Hepatocyte (in vitro differentiated cells): ENCODE measurements at places on chromosomes 6 and 20.

GRCh38 chr20:53306192-53306805 lies 287.3 kb downstream of the ZNF217 start:
- DNase-seq, result no peak

- DNase-seq, result no peak
These were observed 1241.7 kb upstream of the ADGRB3 start for GRCh38 chr6:67393356-67393755.

GRCh38 chr6:98909236-98909635 lies 38.5 kb downstream of the FBXL4 start:
- DNase-seq, result no peak

- no peak for DNase-seq
These were observed 312.0 kb downstream of the RNGTT start for GRCh38 chr6:88651400-88651799.

- DNase-seq, result peak; percentile 44
These were observed 234.2 kb downstream of the HACE1 start for GRCh38 chr6:104625536-104625935.

DNA sequence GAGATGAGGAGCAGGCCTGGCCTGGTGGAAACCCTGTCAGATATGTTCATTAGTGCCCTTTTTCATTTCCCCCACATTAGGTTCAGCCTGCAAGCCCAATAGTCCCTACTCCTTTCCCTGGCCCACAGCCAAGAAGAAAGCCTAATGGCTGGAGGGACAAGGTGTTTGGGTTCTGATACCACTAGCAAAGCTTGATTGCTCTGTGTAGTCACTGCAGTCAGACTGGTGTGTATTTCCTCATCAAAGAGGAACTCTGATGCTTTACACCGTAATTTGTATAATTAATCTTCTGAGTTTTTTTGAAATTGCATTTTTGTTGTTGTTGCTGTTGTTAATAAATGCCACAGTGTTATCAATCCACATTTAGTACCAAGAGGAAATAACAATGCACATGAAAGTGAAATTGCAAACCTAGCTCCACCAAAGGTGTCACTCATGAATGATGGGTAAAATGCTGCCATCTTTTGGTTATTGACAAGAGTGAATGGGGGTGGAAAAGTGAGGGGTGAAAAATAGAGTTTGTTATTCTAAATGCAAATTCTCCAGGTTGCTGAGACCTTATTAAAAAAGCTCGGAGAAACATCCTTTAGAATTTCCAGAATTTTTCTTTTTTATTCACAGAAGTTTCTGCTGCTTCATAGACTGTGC lies 320.2 kb upstream of the POU3F2 start:
- no peak for DNase-seq

DNA sequence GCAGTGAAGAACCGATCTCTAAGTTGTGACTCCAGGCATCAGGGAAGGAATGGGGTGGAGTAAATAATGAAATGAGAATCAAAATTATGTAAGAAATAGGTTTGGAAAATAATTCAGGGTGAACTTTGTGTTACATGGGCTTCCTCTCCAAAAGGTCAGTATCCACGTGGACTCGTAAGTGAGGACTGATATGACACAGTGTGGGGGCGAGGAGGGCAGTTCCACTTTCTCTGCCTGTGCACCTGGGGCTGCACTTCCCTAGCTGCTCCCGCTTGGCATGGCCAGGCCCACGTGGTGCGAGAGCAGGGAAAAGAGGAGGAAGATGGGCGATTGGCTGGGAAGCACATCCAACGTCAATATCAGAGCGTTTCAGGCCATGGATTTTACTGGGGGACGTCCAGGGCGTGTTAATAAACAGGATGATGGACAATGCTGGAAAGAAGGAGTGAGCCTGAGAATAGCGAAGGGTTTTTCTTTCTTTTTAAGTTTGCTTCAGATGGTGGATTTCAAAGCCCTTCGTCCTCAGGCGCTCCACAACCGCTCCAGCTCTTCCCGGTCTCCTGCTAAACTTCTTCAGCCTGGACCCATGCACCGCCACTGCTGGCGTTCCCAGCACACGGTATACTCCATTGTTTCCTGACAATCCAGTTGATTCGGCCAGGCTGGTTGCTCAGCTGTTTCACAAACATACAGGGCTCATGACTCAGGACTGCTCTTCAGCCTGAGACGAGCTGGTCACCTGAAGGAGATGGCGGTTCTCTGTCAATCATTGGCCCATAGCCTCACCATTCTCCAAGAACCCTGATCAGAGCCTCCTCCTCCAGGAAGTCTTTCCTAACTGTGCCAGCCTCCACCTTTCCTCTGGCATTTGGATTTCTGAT lies 11.8 kb downstream of the CCR6 start:
- DNase-seq, result peak; percentile 66

GRCh38 chr6:31383149-31383548 lies 20.2 kb upstream of the MICA start:
- no peak for DNase-seq

DNA sequence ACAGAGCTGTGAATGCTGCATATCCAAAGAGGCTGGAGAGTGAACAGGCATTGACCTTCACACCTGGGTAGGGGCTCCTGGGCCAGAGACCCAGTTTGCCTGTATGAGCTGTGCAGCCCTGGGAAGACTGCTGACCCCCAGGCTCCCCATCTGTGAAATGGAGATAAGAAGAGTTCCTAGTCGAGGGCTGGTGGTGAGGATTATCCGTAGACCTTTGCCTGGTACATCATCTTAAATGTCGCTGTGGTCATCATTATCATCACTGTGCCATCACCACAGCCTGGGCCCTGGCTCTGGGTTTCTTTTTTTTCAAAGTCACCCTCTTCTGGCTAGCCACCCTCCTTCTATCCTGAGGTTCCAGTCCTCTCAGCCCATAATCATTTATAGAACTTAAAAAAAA lies 12.0 kb downstream of the AGPAT4 start:
- DNase-seq, result no peak

GRCh38 chr6:149318581-149319286 lies 1.2 kb downstream of the TAB2 start:
- peak; percentile 11 for DNase-seq

GRCh38 chr6:156949376-156949775 lies 172.2 kb downstream of the ARID1B start:
- DNase-seq, result peak; percentile 23

DNA sequence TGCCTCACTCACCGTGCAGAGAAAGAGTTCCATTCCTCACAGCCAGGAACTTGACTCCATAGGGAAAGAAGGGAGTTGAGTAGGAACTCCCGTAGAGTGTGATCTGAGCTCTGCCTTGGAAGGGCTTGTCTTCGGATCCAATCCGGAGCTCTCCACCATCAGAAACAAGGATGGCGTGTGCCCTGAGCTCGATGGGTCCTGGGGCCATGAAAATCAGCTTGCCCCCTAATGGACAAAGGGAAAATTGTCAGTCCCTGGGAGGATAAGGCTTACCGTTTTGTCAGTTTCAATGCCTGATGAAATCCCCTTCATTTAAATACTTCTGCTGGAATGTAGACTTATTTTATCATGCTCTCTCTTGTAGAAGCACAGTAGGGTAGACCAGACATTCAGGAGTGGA lies 153.3 kb downstream of the PKHD1 start:
- no peak for DNase-seq

DNA sequence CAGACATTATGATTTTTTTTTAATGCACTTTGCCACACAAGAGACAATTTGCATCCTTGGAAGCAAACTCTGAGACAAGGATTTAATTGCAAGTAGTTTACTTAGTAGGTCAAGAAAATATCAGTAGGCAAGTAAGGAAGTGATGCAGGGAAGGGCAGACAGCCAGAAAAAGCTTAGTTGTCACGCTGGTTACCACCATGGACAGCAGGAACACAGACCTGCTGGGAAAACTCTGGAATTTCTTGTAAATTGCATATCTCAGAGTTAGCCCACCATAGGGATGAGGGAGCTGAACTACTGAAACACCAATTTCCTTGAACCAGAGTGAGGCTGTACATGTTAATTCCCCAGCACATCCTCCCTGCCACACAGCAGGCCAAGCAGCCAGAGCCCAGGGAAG lies 92.7 kb downstream of the L3MBTL3 start:
- no peak for DNase-seq

DNA sequence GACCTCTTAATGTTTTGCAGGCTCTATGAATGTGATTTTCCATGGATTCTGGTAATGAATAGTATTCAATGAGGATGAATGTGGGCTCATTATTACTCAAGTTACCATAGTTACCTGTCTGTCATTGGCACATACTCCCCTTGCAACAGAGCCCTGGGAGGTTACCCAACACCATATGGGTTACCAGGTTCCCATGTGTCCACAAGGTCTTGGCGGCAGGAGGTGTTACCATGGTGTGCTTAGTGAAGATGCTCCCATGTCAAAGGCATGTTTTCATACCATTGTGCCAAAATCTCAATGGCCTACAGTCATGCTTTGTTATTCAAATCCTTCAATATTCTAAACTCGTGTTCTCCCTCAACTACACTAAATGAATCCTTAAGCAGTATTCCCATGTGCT lies 232.5 kb downstream of the HDGFL1 start:
- no peak for DNase-seq

GRCh38 chr6:36374194-36374593 lies 13.3 kb downstream of the ETV7 start:
- no peak for DNase-seq

GRCh38 chr6:163151212-163151611 lies 263.3 kb upstream of the QKI start:
- no peak for DNase-seq

DNA sequence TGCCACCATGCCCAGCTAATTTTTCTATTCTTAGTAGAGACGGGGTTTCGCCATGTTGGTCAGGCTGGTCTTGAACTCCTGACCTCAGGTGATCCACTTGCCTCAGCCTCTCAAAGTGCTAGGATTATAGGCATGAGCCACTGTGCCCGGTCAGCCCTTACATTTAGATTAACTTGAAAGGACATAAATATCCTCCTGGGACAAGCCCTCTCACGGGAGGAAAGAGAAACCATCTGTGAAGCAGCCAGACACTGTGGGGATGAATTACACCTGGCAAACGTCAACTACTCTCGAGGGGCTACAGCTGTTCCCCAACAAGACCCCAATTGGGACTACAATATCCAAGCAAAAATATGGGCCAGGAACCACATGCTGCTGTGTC lies 32.7 kb upstream of the SAMHD1 start:
- no peak for DNase-seq

GRCh38 chr6:31040801-31041200 lies 30.5 kb downstream of the MUC22 start:
- no peak for DNase-seq

DNA sequence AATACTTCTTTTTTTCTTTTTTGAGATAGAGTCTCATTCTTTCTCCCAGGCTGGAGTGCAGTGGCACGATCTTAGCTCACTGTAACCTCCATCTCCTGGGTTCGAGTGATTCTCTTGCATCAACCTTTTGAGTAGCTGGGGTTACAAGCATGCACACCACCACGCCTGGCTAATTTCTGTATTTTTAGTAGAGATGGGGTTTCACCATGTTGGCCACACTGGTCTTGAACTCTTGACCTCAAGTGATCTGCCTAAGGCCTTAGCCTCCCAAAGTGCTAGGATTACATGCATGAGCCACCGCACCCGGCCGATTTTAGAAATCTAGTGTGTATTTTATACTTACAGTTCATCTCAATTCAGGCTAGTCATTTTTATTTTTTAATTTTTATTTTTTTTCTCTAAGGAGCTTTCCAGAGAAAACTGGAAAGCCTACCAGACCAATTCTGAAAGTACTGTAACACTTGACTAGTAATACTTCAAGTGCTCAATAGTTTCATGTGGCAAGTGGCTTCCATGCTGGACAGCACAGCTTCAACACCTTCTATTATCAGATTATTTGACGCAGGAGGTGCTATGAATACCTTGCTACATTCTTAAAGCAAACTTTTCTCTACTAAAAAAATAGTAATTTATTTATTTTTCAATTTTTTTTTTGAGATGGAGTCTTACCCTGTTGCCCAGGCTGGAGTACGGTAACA lies 25.0 kb downstream of the POLR1C start:
- DNase-seq, result no peak

- no peak for DNase-seq
These were observed 145.6 kb downstream of the GRM4 start for GRCh38 chr6:34000281-34000680.

DNA sequence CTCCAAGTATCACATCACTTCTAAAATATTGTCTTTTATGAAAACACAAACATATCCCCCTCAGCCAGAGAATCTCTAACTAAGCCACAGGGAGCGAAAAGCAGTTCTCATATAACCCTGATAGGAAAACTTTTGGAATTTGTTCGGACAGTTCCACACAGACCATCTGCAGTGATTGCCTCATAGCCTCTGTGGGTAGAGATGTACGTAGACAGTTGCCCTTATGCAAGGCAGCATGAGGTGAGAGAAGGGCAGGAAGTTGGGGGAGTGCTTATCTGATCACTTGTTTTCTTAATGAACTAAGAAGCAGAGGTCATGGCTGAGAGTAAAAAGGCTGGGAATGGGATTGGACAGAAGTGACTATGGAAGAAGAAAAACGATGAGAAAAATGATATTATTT lies 39.6 kb downstream of the SLC23A2 start:
- peak; percentile 40 for DNase-seq

- peak; percentile 40 for DNase-seq
These were observed 959.9 kb upstream of the FLRT3 start for GRCh38 chr20:15297059-15297875.

DNA sequence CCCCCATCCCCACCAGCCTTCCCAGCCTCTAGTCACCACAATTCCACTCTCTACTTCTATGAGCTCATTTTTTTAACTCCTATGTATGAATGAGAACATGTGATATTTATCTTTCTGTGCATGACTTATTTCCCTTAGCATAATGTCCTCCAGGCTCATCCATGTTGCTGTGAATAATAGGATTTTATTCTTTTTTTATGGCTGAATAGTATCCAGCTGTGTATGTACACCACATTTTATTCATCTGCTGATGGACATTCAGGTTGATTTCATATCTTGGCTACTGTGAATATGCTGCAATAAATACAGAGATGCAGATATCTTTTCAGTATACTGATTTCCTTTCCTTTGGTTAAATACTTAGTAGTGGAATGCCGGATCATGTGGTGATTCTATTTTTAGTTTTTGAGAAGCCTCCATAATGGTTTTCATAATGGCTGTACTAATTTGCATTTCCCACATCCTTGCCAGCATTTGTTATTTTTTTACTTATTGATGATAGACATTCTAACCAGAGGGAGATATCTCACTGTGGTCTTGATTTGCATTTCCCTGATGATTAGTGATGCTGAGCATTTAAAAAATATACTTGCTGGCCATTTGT lies 194.9 kb downstream of the PACRG start:
- DNase-seq, result no peak

DNA sequence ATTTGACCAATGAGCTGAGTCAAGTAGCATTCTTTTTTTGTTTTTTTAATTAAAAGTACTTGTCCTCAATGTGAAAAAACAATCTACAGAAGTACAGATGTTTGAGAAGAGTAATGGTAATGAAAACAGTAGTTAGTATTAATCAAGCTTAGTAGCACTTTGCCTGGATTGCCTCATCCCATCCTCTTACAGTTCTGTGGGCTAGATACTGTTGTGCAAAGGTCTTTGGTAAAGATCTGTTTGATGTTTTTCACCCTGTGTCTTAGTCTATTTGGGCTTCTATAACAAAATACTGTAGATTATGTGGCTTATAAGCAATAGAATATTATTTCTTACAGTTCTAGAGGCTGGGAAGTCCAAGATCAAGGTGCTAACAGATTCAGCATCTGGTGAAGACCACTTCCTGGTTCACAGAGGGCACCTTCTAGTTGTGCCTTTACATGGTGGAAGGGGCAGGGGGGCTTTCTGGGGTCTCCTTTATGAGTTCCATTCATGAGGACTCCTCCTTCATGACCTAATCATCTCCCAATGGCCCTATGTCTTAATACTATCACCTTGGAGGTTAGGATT lies 84.3 kb downstream of the SHLD1 start:
- no peak for DNase-seq
